ENCODE measurements at places on chromosomes 4 and X.

DNA sequence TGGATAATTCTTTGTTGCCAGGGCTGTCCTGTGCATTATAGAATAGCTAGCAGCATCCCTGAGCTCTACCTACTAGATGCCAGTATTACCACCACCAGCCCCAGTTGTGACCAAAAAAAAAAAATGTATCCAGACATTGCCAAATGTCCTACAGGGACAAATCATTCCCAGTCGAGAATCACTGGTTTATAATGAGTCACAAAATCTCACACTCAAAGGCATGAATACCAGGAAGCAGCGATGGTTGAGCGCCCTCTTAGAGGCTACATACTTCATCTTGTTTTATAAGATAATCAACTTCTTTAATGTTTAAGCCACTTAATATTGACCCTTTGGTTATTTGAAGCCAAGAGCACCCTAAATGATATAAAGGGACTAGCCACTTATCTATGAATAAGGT, 297.3 kb downstream of the DHX15 start:
- DNase-seq: no peak

DNA sequence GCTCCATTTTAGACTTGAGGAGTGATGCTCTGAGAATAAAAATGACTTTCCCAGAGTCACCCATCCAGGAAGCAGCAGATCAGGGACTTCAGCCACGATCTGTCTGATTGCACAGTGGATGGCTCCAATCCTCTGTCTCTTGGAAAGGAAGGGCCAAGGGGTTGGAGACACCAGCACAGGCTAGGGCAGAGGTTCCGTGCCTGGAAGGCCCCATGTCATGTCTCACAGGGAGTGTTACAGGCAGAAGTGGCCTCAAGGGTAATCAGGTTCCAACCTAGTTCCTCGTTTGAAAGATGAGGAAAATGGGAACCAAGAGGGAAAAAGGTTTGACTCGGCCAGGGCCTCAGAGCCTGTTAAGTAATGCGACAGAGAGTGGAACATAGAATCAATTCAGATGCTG, 160.0 kb downstream of the EFNB1 start:
- no peak for DNase-seq

GRCh38 chr4:151912632-151913031, 151.8 kb upstream of the GATB start:
- no peak for DNase-seq

GRCh38 chr4:3262208-3263052, 13.5 kb downstream of the MSANTD1 start:
- DNase-seq: no peak

DNA sequence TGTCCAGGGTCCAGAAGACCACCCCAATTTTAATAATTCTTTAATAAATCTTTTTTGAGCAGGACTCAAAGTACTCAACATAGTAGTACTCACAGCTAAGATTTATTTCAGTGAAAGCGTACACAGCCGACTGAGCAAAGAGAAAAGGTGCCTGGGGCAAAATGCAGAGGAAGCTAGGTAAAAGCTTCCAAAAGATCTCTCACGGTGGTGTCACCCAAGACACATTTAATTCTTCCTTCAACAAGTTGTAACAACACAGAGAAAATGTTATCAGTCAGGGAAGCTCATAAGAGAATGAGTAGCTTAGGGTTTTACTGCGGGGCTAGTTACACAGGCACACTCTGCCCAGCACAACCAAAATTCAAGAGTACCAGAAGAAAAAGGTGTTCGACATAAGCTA, 201.1 kb downstream of the OPHN1 start:
- no peak for DNase-seq

GRCh38 chrX:9430346-9430921, 34.4 kb upstream of the TBL1X start:
- no peak for DNase-seq

DNA sequence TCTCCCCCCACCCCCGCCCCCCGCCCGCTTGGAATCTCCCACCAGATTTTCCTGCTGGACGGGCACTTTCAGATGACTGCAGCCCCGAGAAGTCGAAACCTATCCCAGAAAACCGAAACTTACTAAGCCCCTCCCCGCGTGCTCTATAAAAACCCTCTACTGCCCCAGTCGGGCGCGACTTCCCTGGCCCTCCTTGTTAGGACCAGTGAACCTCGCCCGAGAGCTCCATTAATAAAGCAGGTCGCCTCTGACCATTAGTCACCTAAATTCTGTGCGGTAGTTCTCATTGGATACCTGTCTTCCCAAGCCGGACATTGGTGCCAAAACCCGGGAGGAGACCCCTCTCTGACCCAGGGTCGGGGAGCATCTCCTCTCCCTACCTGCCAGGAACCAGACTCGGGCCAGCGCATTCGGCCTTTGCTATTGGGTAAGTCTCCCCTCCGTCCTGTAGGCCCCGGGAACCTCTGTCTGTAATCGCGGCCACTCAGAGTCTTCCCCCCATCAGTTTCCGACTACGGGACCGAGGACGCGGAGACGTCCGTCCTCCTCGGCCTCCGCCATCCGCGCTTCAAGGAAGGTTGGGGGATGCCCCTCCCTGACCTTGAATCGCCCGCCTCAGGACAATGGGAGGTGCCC, 958.0 kb downstream of the RPA4 start:
- no peak for DNase-seq

DNA sequence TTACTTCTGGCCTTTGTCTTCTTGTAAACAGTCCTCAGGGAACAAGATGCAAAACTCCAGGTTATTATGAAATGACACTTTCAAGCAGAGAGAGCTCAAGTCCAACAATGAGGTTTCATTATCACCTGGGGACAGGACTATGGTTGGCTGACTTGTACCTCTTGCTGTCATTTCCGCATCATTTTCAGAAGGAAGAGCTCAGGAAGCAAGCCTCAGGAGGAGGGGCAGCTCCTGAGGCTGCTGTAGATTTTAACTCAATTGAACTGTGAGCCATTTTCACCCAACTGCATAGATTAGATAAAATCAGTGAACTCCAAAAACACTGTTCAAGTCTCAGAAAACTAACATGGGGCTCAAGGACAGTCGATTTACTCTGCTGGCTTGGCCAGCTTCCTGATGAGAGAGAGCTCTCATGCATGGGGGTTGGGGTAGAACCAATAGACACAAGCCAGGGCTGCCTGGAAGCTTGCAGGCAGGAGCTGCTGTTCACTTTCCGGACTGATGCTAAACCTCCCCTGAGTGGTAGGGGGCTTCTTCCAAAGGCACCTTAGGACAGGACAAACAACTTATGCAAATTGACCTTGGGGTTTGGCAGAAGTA, 23.6 kb downstream of the TMEM255A start:
- no peak for DNase-seq

- DNase-seq: no peak
Measured at GRCh38 chrX:97374266-97374665, 490.6 kb downstream of the RPA4 start.
